ENCODE measurements at places on chromosomes 3 and 15.

GRCh38 chr15:35728219-35728940 lies 182.4 kb upstream of the DPH6 start:
- no peak for DNase-seq

DNA sequence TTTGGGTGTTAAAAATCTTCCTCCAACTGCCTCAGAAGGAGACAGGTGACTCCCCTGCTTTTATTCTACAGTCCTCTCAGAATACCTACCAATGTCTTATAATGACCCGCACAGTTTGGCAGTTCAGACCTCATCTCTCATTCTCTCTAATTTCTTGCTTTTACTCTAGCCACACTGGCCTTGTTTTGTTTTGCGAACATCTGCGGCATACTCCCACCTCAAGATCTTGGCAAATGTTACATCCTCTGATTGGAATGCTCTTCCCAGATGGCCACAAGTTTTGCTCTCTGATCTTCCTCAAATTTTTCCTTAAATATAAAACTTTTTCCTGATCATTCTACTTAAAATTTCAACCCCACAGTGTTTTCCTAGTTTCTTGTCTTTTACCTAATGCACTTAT lies 94.1 kb downstream of the PLSCR2 start:
- no peak for DNase-seq

GRCh38 chr3:177703788-177704187 lies 506.5 kb upstream of the TBL1XR1 start:
- DNase-seq = no peak

DNA sequence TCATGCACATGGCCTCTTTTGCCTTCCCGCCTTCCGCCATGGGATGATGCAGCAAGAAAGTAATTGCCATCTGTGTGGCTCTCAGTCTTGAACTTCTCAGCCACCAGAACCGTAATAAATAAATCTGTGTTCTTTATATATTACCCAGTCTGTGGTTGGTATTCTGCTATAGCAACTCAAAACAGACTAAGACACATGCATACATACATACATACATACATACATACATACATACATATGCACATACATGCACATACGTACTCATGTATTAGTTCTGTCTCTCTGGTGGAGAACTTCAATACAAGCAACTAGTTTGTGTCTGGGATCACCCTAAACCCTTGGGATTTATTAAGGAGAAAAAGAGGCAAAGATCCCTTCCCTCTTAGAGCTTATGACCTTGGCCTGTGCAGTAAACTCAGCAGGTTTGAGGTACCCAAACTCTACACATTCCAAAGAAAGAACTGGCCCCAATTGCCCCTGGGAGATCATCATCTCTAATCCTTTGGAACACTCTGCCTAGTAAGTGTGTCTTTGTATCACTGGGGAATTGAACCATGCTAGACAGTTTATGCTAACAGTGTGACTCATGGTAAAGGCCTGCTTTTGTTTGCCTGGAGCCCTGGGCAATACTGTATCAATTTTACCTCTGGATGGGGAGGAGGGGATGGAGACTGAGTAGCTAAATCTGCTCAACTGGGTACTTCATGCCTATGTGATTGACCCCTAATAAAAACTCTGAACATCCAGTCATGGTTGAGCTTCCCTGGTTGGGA lies 115.6 kb upstream of the LMCD1 start:
- DNase-seq = no peak

- no peak for DNase-seq
Measured at GRCh38 chr15:77495838-77496596, 75.3 kb downstream of the HMG20A start.

DNA sequence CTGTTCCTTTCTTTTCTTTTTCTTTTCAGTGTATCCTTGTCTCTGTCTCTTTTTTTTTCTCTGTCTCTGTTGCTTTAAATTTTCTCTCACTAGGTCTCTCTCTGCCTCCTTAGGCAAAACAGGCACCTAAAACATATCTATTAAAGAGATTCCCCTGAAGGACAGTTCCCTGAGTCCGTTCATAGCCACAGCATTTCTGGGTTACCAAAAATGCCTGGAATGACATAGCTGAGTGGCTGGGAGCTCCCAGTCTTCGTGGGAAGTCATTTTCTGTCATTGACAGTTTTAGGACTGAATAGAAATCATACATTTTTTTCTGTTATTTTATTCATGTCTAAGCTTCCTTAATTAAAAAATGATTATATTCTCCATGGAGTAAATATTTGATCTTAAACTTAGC lies 323.8 kb upstream of the AZI2 start:
- DNase-seq = no peak

DNA sequence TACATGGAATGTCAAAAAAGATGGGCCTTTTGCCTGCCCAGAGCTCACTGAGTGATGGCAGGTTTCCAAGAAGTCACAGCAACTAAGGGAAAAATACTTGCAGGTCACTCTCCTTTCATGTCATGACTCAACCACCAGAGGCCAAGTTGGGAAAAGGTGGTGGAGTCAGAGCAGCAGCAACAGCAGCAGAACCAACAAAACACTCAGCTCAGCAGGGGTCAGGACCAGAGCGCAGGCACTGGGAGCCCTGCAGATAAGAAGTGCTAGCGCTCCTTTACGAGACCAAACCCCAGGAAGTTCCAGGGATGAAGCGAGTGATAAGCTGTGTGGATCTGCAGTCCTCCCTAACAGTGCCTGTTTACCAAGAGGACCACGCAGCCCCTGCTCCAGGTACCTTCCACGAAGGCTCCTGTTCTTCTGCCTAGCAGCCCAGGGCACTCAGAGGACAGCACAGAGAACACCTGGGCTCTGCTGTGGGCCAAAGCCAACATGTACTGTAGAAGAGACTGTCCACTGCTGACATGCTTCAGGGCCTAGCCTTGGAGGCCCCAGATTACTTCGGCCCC lies 26.0 kb downstream of the POC1A start:
- no peak for DNase-seq

DNA sequence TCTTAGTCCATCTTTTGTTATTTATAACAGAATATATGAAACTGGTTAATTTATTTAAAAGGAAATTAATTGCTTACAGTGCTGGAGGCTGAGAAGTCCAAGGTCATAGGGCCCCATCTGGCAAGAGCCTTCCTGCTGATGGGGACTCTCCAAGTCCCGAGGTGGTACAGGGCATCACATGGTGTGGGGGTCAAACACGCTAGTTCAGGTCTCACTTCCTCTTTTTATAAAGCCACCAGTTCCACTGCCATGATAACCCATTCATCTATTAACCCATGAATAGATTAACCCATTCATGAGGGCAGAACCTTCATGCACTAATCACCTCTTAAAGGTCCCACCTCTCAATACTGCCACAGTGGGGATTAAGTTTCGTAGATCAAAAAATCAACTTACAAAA lies 659.3 kb downstream of the NAALADL2 start:
- no peak for DNase-seq

GRCh38 chr3:157148196-157148889 lies 11.6 kb downstream of the CCNL1 start:
- no peak for DNase-seq

Measured in AML-193 (cell line).